Stimulated activated CD8-positive, alpha-beta memory T cell treated with anti-CD3 and anti-CD28 coated beads, Interleukin-15, amount 100 ng/mL, for 24 hours (primary cell): ENCODE measurements at places on chromosomes 3 and 15.

- no peak for DNase-seq
These were observed 197.1 kb downstream of the UACA start for GRCh38 chr15:70566047-70566835.

GRCh38 chr3:159637883-159638542 lies 350.6 kb upstream of the IL12A start:
- no peak for DNase-seq

- DNase-seq: no peak
These were observed 173.4 kb downstream of the WNT5A start for GRCh38 chr3:55313666-55314065.

- no peak for DNase-seq
These were observed 95.0 kb upstream of the RAP2B start for GRCh38 chr3:153066983-153067382.

DNA sequence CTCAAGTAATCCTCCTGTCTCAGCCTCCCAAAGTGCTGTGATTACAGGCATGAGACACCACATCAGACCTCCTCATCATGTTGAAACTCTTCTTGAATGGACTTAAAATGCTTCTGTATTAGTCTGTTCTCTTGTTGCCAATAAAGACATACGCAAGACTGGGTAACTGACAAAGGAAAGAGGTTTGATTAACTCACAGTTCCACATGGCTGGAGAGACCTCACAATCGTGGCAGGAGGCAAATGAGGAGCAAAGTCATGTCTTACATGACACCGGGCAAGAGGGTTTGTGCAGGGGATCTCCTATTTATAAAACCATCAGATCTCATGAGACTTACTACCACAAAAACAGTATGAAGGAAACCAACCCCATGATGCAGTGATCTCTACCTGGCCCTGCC lies 113.5 kb downstream of the CNTN4 start:
- DNase-seq: no peak

GRCh38 chr3:57545636-57546268 lies 1.6 kb upstream of the DNAH12 start:
- DNase-seq: no peak

GRCh38 chr15:78937132-78937739 lies 7.6 kb downstream of the CTSH start:
- no peak for DNase-seq

GRCh38 chr15:41476416-41477048 lies 17.1 kb upstream of the ITPKA start:
- DNase-seq: no peak

GRCh38 chr15:58555162-58556027 lies 123.6 kb downstream of the LIPC start:
- no peak for DNase-seq

- no peak for DNase-seq
These were observed 219.5 kb upstream of the MDFIC2 start for GRCh38 chr3:70531838-70532489.

DNA sequence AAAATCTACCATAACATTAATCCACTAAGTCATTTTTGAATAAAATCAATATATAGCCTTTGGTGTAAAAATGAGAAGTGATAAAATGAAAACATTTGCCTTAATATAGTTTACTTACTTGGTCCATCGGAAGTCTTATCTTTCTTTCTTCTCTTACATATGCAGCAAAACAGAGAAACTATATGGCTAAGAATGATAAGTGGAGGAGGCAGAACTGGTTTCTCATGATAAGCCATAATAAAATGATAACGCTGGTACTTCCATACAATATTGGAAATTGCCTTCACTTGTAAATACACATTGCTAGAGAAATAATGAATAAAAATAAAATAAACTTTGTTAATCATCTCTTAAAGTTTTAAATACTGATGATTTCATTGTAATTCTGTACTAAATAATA lies 47.8 kb upstream of the USP50 start:
- no peak for DNase-seq

DNA sequence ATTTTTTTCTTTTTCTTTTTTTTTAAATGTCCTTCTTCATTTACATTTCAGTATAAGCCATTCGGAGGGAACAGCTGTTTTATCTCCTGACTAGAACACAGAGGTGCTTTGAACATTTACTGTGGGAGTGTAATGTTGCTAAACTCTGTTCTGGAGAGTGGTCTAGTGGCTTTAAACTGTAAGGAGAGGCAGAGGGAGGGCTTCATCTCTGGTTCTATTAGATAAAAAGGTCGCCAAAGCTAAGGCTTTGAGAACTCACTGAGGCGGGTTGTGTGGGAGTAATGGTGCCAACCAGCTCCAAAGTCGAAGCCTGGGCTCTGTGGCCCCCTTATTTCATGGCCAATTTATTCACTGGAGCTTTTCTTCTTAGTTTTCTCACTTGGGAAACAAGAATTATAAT lies 133.2 kb downstream of the ANXA2 start:
- DNase-seq: no peak

DNA sequence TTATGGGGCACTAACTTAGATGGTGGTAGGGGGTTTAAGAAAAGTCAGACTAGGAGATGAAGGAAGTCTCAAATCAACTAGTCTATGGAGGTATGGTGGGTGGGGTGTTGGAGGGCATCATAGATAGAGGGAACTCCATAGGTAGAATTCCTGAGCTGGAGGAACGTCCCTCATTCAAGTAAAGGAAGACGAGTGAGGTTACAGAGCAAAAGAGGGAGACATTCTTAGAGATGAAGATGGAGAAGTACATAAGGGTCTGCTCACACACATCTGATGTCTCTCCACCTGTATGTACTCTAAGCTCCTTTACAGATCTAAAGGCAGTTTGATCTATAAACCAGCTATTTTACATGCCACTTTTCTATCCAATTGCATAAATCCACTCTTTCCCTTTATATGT lies 1.4 kb downstream of the PLSCR1 start:
- no peak for DNase-seq

- DNase-seq: no peak
These were observed 135.8 kb downstream of the THSD4 start for GRCh38 chr15:71250936-71251583.
